ENCODE measurements at places on chromosomes 12 and 14.

GRCh38 chr12:90910958-90911357 lies 44.0 kb downstream of the CCER1 start:
- DNase-seq = no peak

- DNase-seq = no peak
Measured at GRCh38 chr14:51095854-51096823, 1.2 kb upstream of the TRIM9 start.

DNA sequence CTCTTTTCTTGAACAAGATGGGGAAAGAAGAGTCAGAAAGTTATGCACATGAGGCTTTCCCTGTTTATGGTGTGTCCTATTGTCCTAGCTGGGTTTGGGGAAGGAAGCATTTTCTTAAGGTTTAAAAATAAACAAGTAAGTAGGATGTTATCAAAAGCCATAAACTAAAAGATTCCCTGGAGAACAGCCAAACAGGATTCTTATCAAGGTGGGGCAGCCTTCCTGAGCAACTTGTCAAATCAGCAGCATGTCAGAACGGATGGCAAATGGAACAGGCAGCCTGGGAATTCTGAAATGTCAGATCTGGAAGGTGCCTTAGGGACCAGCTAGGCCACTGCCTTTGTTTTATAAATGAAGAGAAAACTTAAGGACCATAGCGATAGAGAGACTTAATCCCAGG lies 152.2 kb upstream of the RGS6 start:
- DNase-seq = no peak

DNA sequence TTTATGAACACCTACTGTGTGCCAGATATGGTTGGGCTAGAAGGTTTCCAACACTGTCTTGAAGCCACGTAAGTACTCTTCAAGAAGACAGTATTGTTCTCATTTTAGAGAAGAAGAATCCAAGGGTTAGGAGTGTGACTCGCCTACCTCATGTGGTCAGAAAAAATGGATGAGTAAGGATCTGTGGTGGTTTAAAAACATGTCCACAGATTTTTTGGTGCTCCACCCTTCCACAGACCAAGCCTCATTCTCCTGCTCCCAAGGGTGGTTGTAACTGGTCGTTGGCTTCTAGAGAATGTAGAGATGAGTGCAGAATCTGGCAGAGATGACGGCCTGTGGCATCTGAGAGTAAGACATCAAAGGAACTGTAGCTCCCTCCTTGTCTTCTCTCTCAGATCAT lies 30.3 kb upstream of the TTC7B start:
- DNase-seq = no peak

- no peak for DNase-seq
Measured at GRCh38 chr12:22409377-22410164, 75.1 kb upstream of the ST8SIA1 start.

- DNase-seq = no peak
Measured at GRCh38 chr12:3962631-3963483, 89.7 kb upstream of the PARP11 start.

DNA sequence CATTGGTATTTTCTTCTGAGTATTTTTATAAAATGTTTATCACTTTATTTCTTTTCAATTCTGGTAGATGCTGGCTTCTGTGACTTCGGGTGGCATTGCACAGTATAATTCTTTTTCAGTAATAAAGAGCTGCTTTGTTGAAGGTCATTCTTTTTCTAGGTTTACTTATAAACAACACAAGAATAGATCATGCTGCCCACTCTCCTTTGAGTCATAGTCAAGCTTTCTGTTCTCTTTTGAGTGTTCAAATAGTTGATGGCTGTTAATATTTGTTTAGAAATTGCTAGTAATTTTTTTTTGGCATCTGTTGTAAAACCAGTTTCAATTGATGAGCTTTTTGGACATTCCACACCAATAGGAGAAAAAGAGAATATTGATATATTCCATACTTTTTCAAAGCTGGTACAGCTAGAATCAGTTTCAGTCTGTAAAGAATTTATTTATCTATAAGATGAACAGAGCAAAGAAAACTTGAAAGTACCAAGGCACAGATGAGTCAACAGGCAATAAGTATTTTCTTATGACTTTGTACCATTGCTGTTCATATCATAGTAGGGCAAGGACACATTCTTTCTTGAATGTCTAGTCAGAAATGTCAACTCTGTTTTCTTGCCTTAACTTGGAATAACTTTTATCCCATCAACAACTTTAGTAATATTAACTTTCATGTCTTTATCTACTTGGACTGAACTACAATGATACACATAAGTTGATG lies 513.0 kb upstream of the SEL1L start:
- DNase-seq = no peak

DNA sequence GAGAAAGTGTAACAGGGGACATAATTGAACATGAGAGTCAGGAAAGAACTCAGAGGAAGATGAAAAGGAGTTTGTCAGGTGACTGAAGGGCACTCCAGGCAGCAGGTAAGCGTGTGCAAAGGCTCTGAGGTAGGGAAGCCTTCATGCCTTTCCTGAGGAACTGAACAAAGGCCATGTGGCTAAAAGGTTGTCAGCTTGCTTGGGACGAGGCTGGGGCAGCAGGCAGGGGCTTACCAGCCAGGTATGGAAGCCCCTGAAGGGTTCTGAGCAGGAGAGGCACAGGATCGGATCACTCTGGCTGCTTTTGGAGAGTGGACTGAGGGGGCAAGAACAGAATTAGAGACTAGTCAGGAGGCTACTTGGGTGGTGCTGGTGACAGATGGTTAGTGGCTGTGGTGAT lies 5.2 kb downstream of the LPCAT3 start:
- DNase-seq = no peak

GRCh38 chr14:70601162-70601561 lies 707 bp upstream of the MED6 start:
- DNase-seq = no peak

DNA sequence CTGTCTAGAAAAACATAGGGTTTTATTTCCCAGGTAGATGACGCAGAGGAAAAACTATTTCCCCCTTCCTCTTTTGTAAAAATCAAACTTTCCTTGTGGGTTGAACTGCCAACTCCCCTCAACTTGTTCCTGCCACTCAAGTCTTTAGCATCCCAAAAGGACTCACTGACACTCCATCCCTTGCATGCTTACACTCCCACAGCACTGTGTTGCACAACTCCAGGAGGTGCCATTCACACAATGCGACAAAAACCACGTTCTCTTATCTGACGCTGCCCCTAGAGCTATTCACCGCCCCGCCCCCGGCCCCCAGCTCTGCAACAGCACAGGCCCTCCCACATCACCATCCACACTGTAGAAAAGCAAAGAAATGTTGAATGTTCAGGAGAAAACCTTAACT lies 16.9 kb upstream of the STON2 start:
- no peak for DNase-seq

DNA sequence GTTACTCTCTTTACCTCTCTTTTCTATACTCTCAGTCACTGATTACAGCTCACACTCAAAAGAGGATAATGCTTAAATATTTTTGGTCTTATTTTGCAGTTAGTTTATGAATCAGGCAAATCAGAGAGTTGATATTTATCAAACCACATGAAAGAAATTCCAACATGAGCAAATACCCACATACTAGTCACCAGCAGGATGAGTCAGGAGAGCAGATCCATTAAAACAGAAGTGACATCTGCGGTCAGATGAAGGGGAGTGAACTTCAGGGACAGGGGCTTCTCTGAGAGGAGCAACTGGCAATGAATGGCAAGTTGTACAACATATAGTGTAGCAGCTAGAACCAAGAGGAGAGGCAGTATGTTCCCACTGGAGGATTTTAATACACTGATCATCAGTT lies 258.7 kb downstream of the SYT10 start:
- DNase-seq = no peak

DNA sequence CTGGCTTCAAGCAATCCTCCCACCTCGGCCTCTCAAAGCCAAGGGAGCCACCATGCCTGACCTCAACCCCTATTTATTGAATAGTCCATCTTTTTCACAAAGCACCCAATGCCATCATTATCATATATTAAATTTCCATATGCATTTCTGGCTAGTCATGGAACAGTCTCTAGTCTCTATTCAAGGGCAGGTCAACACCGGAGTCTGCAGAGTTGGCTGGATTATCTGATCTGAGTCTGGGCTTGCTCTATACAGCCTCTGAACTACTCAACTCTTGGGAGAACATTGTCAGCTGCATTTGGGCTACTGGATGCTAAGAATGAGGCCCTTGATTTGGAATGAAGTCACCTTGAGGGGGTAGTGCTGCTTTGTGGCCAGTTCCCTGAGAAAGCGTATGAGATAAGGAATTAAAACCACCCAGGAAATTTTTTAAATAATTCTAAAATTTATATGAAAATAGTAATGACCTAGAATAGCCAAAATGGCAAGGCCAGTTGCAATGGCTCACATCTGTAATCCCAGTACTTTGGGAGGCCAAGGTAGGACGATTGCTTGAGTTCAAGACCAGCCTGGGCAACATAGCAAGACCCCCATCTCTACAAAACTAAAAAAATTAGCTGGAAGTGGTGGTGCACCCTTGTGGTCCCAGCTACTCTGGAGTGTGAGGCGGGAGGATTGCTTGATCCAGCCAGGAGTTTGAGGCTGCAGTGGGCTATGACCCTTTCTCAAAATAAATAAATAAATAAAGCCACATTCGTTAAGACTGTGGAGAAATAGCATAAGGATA lies 6.9 kb upstream of the NAA25 start:
- no peak for DNase-seq

DNA sequence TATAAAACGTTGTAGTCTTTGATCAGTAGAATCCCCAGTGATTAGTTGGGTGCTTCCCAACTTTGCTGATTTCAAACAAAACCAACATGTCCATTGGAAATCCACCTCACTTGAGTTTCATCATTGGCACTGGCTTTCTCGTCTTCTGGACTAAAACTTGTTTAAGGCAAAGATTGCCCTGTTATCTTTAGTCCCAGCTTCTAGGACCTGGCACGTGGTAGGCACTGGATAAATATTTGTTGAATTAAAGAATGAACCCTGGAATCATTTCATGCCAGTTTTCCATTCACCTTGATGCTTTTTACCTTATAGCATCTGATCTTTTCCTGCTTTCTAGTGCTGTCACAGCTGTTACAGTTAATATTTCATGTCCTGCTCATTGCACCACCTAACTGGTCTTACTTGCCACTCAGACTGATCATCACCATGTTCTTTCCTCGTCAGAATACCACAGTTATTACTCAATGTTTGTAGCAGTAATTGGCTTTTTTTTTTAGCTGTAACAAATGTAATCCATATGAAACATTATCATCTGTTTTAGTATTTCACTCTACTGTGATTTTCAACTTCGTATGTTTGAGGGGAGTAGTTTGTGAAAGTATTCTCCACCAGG lies 7.3 kb upstream of the C12orf50 start:
- DNase-seq = peak; percentile 16

DNA sequence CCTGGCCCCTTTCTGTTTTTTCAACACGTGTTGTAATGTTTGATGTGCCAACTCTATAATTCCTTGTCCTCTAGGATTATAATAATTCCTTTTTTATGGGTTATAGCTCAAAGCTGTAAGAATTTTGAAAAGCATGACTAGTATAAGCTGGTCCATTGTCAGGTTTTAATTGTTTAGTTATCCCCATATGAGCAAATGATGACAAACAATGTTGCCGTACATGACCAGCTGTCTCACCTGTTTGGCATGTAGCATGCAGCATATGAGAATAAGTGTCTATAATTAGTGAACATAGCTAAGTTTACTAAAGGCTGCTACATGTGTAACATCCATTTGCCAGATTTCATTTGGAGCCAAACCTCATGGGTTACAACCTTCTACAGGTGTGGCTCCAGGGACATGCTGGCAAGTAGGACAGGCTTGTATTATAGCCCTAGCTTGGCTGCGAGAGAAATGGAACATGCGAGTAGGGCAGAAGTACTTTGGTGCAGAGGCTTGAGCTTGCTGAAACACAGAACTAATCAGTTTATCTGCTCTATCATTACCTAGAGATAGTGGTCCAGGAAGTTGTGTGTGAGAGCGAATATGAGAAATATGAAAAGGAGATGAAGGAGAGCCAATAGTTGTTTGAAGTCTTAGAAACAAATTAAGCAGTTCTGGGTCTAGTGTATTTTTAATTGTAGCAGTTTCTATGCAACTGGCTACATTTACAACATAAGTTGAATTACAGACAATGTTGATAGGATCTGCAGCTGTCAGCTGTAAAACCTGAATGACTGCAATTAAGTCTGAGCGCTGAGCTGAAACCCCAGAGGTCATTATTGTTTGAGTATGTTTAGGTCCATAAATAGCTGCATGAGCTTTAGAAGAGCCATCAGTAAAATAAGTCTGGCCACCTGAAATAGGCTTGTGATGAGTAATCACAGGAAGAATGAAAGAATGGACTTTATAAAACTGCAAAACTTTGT lies 22.6 kb upstream of the MAPKAPK5 start:
- DNase-seq = no peak

- peak; percentile 83 for DNase-seq
Measured at GRCh38 chr12:25615119-25615518, 62.0 kb upstream of the LMNTD1 start.

- no peak for DNase-seq
Measured at GRCh38 chr12:10226086-10226485, 13.4 kb downstream of the GABARAPL1 start.

DNA sequence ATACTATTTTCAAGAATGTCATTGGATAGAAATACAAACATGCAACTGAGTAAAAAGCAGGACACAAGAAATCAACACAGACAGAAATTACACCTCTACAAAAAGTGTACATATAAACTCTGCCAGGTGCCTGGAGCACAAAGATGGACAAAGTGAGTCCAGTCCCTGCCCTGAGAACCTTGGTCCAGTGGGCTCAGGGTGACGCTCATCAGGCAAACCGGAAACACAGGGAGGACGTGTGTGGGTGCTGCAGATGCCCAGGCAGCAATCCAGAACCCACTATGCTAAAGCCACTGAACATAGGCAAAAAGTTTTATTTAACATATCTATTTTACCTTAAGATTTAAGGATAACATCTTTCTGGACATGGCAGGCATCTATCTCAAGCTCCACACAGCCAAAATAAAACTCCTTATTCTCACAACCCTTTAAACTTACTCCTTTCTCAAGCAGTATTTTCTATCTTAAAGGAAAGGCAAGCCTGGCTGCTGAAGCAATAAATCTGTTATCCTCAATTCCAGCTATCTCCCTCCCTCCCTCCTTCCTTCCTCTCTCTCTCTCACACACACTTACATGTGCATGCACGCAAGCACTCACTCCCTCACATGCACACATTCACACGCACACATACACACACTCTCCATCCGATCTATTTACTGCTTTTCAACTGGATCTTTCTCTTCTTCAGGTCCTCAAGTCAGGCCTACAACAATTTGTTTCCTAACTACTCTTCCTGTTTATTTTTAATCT lies 10.2 kb downstream of the PPP1R13B start:
- no peak for DNase-seq

GRCh38 chr14:50808053-50808452 lies 22.9 kb downstream of the NIN start:
- no peak for DNase-seq

DNA sequence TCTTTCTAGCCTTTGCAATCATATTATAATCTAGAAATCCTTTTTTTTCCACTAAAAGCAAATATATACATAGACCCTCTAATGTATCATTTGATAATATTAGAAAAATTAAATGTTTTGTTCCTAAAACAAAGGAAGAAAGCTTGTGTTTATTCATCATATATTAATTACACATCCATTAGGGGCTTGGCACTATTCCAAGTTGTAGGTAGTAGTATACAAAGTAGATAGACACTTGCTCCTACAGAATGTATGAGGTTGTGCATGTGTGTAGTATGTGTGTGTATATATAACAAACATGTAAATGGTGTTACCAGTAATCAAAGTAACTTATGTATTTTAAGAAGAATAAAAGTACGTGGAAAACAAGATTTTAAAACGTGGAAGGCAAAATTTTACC lies 15.0 kb upstream of the KCNMB4 start:
- DNase-seq = no peak
